ENCODE measurements at places on chromosomes 6 and 20.

DNA sequence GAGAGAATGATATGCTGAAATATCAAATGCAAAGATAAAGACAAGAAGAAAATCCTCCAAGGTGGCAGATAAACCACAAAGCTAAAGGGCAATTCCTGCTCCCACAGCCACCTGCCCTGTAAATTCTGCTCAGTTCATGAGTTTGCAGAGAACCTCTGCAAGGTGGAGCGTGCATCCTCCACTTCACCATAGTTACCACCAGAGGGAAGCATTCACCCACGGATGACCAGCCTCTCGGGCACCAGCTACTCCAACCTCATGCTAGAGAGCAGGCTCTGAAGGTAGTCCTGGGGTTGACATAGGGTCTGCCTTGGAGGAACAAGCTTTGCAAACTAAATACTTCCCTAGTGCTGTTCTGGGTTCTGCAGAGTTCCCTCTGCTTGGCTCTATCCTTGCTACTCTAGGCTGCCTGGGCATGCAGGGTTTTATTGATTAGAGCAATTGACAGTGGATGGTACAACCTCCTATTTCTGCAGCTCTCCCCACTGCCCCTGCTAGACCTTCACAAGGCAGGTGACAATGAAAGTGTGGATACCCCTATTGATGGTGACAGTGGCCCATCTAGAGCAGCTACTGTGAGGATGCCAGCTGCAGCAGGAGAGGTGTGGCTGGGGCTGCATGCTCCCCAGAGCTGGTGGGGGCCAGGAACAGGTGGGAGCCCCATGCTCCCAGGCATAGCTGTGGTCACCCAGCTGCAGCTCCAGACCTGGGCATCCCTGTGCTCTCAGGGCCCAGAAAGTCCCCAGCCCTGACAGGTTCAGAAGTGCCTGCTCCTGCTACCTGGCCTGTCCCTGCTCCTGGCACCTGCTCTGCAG, 51.1 kb downstream of the GGTLC1 start:
- DNase-seq: peak; percentile 79

GRCh38 chr20:48531505-48531904, 296.3 kb downstream of the PREX1 start:
- no peak for DNase-seq

- DNase-seq: no peak
Measured at GRCh38 chr6:162819284-162819683, 91.5 kb downstream of the PACRG start.

- DNase-seq: no peak
Measured at GRCh38 chr6:23940466-23940865, 185.5 kb upstream of the NRSN1 start.

- DNase-seq: no peak
Measured at GRCh38 chr6:114419175-114419574, 76.4 kb upstream of the HS3ST5 start.

GRCh38 chr6:136695412-136695811, 96.9 kb downstream of the MAP3K5 start:
- no peak for DNase-seq

GRCh38 chr6:112680091-112680490, 333.0 kb downstream of the RFPL4B start:
- DNase-seq: no peak

DNA sequence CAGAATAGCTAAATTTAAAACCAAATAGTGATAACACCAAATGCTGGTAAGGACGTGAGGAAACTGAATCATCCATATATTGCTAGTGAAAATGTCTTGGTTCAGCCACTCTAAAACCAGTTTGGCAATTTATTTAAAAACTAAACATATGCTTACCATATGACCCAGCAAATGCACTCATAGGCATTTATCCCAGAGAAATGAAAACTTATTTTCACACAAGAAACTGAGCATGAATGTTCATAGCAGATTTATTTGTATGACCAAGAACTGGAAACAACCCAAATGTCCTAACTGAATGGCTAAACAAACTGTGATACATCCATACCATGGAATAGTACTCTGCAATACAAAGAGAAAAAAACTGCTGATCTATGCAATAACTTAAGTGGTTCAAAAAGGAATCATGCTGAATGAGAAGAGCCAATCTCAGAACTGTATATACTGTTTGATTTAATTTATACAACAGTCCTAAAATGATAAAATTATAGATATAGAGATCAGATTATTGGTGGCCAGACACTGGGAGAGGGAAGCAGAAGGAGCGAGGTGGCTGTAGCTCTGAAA, 115.6 kb upstream of the ADGRF1 start:
- DNase-seq: no peak

DNA sequence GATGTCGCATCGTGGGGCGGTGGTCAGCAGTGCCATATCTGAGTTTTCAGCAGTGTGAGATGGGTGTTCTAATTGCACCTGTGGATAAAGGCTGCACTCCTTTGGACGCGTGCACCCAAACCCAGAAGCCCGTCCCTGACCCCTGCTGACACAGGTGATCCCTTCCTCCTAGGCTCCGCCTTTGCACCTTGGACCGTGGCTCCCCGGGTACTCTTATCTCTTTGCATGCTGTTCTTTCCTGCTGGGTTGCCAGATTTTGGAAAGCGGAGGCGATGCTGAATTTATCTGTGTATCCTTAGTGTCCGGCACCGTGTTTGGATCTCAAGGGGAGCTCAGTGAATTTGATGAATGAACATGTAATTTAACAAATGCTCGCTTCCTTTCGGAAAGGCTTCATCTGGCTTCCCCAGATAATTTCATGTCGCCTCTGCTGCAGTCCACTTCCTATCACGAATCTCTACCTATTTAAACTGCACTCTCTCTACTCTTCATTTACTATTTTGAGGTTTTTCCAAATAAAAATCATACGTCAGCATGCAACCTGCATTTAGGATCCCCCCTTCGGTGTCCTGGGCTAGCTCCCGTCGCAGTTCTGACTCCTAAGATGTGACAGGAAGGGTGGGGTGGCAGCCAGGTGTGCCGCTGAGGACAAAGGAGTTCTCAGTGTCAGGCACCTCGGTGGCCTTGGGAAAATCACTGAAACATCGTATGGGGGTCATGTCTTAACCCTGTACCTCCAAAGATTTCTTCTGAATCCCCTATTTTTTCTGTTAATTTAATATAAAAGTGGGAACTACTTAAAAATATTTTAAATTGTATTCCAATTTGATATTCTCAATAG, 753 bp upstream of the PERP start:
- peak; percentile 47 for DNase-seq

DNA sequence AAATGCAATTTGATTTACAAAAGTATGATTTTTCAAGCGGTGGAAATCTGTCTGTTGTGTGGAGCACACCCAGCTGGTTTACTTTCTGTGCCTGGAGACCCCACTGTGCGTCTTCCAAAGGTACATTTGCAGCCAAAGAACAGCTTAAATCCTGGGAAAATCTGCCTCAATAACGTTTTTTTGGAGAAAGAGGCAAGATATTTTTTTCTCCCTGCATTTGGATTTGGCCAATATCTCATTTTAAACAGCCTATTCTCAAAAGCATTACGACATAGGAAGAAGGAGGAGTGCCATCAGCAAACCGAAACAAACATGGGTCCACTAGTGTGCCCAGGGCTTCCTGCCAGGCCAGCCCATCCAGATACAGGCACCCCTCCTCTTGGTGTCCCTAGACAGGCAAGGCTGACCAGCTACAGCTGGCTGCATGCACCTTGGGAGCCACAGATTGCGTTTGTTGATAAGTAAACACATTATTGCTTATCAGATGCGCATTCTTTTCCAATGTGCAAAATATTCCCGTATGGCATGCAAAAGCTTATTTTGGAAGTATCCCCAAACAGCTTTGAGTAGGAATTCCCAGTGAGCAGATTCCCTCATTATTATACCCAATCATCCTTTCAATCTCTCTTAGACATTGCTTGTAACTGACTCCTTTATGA, 184.5 kb upstream of the MARCKS start:
- DNase-seq: no peak

All from dorsolateral prefrontal cortex (tissue), 122 donors.